ENCODE measurements at places on chromosomes 12 and 14.
A peak's percentile ranks its signal among the peaks of the same experiment; 100 is the strongest.

DNA sequence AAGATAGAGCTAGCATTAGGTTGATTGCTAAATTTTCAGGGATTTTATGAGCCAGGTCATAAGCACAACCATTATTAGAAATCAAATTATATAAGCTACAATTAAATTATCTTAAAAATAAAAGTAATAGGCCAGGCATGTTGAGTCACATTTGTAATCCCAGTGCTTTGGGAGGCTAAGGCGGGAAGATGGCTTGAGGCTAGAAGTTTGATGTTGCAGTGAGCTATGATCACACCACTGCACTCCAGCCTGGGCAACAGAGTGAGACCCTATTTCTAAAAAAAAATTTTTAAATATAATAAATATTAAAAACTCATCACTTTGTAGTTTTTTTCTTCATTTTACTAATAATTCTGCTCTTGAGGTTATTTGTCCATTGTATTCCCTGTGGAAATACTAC lies 1.9 kb upstream of the LIMA1 start:
- DNase-seq, result no peak

- DNase-seq, result no peak
Measured at GRCh38 chr12:105848286-105848685, 290.5 kb downstream of the NUAK1 start.

DNA sequence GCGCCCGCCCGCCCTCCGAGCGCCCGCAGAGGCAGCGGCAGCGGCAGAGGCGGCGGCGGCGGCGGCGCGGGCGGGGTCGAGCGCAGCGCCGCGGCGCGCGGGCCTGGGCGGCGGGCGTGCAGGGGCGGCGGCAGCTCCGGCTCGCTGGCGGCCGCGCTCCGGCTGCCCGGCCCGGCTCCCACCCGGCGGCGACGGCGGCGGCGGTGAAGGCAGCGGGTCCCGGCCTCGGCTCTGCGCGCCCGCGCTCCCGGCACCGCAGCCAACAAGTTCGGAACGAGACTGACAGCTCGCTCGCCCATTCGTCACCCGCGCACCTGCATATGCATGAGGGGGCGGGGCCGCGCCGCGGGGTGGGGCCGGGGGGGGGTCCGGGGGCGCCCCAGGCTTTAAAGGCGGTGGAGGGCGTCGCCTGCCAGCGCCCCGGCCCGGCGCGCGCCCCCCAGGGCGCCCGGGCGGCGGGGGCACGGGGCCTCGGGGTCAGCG lies at the start of gene JAG2:
Gene JAG2 (minus strand): TSS at position 281 of the 483 bp plus-strand sequence. CDS start 356 bp downstream, outside the sequence.
- no peak for DNase-seq

DNA sequence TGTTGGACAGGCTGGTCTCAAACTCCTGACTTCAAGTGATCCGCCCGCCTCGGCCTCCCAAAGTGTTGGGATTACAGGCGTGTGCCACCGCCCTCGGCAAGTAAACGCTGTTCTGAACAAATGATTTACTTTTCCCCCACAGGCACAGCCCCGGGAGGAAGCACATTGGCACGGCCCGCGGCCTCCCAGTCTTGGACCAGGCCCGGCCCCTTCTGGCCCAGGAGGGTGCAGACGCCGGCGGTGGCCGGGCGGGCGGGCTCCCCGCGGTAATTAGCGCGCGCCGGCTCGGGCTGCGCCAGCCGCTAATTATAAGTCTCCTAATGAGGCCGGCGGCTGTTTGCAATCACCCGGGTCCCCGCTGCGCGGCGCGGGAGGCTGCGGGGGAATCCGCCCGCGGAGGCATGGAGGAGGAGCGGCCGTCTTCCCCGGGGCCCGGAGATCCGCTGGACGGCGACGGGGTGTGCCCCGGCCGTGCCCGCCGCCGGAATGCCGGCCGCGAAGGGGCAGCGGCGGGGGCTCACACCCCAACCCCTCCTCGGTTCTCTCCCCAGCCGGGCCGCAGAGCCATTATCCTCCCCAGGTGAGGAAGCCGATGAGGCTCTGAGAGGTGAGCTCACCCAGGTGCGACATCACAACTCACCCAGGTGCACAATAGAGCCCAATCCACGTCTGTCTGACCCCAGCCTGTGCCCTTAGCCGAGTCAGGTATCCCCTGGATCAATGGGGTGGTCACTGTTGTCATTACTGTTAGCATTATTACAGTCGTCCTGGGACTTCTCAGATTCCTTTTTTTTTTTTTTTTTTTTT lies 3.3 kb upstream of the POP5 start:
- DNase-seq, result peak; percentile 41

- no peak for DNase-seq
Measured at GRCh38 chr14:22047115-22047514, 373.5 kb upstream of the OR4E1 start.

DNA sequence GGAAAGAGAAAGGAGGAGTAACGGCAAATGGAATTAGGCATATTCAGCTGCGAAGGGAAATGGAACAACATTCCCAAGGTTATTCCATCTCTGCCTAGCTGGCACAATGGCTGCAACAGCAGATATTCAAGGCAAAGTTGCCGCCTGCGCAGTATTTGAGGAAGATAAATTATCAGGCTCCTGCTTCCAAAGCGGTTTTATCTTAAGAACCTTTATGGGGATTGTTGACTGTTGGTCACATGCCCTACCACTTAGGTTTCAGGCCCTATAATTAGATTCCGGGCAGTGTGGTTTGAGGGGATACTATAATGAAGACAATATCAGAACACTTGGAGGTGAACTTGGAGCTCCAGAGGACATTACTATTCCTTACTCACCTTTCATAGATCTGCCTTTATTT lies 99.7 kb downstream of the FGD4 start:
- DNase-seq, result no peak

GRCh38 chr12:74043343-74043742 lies 494.3 kb upstream of the ATXN7L3B start:
- DNase-seq, result no peak

- no peak for DNase-seq
Measured at GRCh38 chr12:127819056-127819455, 447.9 kb upstream of the TMEM132C start.

DNA sequence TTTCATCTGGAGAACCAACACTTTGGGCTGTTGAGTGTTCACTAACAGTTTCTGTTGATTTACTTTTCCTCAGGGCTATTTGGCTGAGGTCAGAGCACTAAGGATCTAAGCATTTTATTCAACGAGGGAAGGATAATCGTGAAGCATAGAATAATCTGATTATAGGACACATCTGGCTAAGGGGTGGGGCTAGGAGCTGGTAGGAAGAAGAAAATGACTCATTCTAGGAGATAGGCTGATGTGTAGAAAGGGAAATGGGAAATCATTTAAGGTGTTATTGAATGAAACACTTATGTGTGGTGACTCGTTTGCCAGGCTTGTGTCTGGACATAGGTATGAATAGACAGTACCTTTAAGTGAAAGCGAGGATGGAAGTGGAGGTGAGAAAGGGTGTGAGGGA lies 167.2 kb downstream of the ETNK1 start:
- no peak for DNase-seq

- DNase-seq, result no peak
Measured at GRCh38 chr12:26317942-26318575, 122.7 kb downstream of the SSPN start.

DNA sequence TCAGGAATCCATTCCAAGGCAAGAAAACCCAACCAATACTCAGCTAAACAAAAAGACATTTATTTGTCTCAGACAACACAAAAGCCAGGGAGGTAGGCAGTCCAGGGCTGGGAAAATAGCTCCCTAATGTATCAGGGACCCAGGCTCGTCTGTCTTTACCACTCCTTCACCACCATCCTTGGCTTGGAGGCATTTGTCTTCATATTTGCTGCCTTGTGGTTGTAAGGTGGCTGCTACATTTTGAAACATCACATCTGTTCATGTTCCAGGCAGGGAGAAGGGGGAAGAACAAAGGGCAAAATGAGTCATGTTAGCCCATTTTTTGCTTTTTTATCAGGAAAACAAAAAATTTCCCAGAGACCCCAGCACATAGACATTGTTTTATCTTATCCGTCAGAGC lies 44.8 kb upstream of the PCED1B start:
- no peak for DNase-seq

- no peak for DNase-seq
Measured at GRCh38 chr14:105682956-105683570, 156.7 kb downstream of the TMEM121 start.

- DNase-seq, result no peak
Measured at GRCh38 chr12:116931665-116932064, 20.9 kb downstream of the FBXW8 start.

GRCh38 chr14:48546996-48547395 lies 871.6 kb upstream of the MDGA2 start:
- no peak for DNase-seq

GRCh38 chr12:124720681-124721500 lies 142.8 kb downstream of the SCARB1 start:
- no peak for DNase-seq

DNA sequence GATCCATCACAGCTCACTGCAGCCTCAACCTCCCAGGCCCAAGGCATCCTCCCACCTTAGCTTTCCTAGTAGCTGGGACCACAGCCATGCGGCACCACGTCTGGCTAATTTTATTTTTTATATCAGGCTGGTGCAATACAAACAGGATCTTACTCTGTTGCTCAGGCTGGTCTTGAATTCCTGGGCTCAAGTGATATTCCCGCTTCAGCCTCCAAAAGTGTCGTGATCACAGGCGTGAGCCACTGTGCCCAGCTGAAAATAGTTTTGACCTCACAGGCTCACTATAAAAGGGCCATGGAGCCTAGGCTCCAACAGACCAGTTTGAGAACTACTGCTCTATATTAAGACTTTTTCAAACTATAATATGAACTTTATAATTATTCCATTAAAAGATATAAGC lies 37.3 kb downstream of the SNX6 start:
- DNase-seq, result no peak

DNA sequence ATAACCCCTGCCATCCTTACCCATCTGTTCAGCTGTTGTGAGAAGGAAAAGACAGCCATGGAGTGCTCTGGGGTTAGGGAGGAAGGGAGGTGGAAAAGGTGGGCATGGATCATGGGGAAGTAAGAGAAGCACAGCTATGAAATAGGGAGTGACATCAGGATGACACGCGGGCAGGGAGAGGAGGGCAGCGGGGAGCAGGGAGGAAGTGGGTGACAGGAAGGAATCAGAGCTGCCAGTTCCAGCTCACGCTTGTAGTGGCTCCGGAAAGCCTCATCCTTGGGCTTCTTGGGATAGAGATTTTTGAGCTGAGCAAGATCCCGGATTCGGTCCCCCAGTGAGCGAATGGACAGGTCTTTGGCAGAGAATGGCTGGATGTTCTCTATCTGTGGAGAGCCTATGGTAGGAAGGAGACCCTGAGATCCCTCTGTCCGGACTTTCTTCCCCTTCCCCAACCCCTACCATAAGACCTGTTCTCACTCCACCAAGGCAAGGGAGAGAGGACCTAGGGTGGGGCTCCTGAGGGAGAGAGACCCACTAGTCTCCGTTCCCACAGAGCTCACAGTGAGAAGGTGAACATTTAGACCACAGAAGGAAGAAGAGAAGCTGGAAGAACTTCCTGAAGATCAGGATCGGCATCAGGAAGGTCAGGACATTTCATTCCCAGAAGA lies 10.3 kb downstream of the NAB2 start:
- DNase-seq, result no peak

DNA sequence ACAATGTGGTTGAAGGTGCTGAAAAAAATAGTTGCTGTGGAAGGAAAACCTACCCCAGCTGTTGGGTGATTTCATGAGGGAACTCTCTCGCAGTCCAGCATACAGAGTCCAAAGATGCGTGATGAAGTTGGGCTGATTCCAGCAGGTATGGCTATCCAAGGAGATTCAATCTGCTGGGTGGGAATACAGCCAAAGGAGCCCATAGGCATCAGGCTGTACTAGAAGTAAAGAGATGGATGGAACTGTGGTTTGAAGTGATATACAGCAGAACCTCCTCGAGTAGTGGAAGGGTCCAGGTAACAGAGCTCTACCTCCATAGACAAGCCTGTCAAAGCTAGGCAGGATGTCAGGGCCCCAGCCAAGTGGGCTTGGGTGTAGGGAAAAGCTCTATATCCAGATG lies 11.5 kb upstream of the TMTC2 start:
- DNase-seq, result no peak

GRCh38 chr12:25757037-25757665 lies 201.3 kb upstream of the RASSF8 start:
- DNase-seq, result no peak

DNA sequence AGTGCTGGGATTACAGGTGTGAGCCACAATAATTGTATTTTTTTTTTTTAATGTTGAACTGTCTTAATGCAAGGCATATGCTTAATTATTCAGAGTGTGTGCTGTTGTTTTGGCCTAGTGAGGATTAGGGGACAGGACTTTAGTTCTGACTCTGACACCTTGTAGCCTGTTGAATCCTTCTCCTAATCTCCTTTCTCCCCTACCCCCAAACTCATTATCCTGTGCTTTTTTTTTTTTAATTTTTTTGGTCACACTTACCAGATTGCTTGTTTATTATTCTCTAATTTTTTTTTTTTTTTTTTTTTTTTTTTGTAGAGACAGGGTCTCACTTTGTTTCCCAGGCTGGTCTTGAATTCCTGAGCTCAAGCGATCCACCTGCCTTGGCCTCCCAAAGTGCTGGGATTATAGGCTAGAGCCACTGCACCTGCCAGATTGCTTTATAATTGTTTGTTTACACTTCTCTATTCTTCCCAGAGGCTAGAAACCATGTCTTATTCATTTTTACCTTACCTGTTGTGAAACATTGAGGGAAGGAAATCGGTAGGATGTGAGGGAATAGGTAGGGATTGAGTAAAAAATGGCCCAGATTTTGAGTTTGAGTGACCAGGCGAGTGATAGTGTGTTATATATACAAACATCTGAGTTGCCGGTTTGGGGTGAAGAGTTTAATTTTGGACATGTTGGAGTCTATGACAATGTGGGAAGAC lies 32.2 kb downstream of the DIP2B start:
- no peak for DNase-seq

DNA sequence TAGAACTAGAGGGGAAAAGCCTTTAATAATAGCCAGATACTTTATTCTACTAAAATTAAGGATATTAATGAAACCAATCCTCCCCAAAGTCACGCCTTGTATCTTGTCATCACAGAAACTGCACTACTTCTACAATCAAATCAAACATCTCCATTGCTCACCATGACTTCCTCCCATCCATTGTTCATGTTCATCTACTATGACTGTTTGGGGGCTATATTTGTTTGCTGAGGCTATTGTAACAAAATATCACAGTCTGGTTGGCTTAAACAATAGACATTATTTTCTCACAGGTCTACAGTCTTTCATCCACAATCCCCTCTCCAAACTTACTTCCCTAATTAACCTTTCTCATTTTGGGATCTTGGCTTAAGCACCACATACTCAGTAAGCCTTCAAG lies 193.6 kb upstream of the FSCB start:
- no peak for DNase-seq

GRCh38 chr14:24818058-24818822 lies 184.2 kb upstream of the GZMB start:
- DNase-seq, result no peak
